Cortex of kidney (tissue), 1 donor: ENCODE measurements at places on chromosomes 2 and 18.

- DNase-seq, result no peak
Observed at GRCh38 chr2:17276220-17276619, 242.0 kb downstream of the RAD51AP2 start.

GRCh38 chr2:176768185-176768584, 444.4 kb upstream of the HNRNPA3 start:
- no peak for DNase-seq

GRCh38 chr2:44333994-44334393, 27.3 kb downstream of the PREPL start:
- no peak for DNase-seq

- no peak for DNase-seq
Observed at GRCh38 chr2:167733747-167734146, 513.6 kb downstream of the STK39 start.

GRCh38 chr2:188675391-188676009, 298.7 kb upstream of the COL3A1 start:
- DNase-seq, result no peak

DNA sequence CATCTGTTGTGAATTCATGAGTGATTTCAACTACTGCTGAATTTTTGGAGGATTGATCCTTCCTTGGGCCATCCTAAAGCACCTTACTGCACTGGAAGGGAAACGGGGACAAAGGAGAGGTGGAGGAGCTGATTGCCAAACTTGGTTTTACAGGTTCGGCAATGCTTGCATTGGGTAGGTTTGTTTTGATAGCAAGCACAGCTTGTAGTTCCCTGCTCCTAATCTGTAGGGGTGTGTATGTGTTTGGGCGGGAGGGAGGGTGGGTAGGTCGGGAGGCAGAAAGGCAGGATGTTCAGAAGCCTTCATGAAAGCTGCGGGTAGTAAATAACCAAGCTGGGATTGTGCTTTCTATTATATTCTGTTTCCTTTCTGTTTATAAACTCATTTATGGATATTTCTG, 24.6 kb downstream of the PHLPP1 start:
- no peak for DNase-seq

DNA sequence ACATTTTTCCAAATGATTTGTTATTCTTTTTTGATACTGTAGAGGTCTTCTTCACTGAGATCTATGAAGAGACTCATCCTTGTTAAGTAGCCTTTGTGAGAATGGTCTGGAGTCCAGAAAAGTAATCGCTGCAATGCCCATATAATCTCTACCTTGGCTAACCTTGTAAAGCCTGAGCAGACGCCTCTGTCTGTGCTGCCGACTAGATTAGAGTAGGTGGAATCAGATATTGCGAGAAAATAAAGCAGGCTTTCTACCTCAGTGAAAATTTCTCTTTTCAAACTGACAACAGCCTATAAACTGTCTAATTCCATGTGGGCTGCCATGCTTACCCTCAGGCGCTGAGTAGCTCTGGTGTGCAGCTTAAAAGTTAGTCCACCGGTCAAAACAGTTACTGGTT, 17.5 kb upstream of the CERS6 start:
- DNase-seq, result no peak

DNA sequence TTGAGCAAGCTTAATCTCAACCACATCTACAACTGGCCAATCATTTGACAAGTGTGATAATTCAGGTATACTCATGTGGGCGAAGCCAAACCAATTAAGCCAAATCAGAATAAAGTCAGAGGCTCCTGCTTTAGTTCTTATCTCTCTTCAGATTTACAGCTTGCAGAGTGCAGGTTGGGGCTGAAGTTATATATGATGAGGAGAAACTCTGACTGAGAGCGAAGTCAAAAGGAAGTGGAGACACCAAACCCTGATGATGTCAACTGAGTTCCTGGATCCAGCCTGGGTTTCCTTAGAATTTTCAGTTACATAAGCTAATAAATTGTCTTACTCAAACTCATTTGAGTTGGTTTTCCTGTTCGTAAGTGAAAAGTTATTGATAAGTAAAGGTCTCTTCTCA, 73.9 kb downstream of the ASXL2 start:
- DNase-seq, result no peak

GRCh38 chr18:74097803-74098202, 49.8 kb downstream of the FBXO15 start:
- no peak for DNase-seq

DNA sequence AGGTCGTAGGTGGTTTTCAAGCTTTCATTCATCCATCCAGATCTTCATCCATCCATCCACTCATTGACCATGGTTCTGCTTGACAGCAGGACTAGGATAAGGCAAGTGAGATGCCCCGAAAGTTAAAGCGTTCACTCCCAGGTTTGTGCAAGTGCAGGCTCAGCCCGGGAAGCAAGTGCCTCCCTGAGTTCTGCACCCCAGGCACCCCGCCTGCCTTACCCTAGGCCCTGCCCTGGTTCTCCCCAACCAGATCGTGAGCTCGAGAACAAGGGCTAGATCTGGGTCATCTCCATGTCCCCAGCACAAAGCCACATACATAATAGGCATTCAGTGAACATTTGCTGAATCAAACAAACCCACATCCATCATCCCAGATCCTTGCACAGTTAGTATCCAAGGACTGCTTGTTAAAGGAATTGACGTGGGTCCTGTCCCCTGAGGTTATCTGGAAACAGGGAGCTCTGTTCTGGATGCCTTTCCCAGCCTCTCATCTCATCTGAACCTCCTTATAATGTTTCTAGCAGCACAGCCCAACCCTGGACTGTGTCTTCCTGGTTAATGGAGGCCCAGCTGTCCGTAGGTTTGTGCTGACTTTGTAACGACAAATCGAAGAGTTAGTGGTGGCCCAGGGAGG, 116.1 kb upstream of the GPC1 start:
- DNase-seq, result no peak

DNA sequence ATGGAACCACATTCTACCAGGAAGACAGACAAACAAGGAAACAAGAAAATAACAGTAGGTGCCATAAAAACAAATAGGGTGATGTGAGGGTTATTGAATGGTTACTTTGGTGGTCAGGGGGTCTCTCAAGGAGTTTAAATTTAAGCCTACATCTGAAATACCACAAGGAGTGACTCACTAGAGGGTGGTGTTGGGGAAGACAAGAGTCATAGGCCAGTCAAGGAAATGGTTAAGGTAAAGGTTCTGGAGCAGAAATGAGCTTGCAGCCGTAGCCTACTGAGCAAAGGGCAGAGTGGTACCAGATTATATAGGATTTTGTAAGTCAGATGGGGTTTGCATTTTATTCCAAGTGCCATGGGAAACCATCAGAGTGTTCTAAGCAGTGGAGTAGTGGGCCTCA, 135.6 kb upstream of the DAPL1 start:
- no peak for DNase-seq

GRCh38 chr2:10890706-10891270, 20.9 kb upstream of the KCNF1 start:
- DNase-seq, result no peak

DNA sequence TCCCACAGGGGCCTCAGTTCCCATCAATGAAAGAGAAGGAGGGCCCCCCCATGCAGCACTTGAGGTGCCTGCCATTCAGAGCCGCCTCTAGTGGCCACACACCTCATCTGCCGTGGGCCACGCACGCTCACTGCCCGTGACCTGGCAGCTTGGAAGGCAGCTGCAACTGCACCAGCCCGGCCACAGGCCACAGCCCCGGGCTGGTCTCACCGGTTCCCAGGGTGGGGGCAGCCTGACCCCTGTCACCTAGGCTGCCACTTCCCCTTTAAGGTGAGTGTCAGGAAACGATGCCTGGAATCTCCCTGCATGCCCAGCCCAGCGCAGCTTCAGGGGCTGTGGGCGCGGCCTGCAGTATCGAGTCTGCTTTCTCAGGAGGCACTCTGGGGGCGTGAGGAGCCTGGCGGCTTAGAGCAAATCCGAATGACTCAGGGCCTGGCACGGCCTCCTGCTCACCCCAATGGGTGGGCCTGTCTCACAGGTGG, 2.6 kb downstream of the MAB21L4 start:
- no peak for DNase-seq

- no peak for DNase-seq
Observed at GRCh38 chr2:182050333-182051135, 64.9 kb downstream of the PPP1R1C start.

DNA sequence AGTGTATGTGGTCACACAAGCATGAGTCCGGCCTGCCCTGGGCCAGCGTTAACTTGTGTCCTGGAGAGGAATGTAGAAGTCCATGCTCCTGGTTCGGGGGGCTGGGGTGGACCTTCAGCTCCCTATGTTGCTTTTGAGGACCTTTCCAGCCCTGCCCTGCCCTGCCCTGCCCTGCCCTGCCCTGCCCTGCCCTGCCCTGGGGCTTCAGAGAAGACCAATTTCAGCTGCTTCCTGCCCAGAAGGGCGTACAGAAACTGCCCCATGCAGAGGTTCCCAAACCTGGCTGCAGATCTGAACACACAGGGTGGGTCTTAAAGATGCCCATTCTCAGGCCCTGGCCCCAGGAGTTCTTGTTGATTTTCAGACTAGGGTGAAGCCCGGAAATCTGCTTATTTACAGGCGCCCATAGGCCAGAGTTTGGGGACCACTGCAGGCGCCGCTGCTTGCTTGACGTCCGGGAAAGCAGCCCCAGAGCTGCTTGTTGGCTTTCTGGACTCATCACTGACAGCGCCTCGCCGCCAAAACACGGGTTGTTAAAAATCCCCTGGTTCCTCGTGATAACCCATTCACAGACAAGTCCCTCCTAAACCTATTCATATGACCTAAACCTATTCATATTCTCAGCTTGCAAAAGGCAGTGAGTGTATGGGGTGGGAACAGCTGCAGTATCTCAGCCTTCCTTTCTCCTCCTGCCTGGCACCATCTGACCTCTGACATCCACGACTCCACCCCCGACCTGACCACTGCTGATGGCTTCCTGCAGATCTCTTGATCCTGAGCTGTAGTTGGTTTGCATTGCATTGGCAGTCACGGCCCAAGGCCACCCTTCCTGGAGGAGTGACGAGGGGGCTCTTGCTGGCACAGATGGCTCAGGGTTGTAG, 198.3 kb downstream of the GLI2 start:
- DNase-seq, result no peak

DNA sequence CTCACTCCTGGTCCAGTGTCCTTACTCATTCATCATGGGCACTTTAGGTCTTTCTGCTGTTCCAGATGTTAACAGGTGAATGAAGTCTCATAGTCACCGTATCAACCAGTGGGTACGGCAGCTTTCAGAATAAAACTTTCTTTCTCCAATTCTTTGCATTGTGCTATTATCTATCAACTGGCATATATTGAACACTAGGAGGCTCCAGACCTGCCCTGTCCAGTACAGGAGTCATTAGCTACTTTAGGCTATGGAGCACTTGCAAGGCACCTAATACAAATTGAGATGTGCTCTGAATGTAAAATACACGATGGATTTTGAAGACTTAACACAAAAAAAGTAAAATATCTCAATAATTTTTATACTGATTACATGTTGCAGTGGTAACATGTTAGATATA, 43.2 kb upstream of the NEB start:
- DNase-seq, result no peak

- DNase-seq, result no peak
Observed at GRCh38 chr2:38765149-38765548, 12.9 kb upstream of the GEMIN6 start.

- no peak for DNase-seq
Observed at GRCh38 chr2:240134466-240134865, 1.6 kb downstream of the COPS9 start.

DNA sequence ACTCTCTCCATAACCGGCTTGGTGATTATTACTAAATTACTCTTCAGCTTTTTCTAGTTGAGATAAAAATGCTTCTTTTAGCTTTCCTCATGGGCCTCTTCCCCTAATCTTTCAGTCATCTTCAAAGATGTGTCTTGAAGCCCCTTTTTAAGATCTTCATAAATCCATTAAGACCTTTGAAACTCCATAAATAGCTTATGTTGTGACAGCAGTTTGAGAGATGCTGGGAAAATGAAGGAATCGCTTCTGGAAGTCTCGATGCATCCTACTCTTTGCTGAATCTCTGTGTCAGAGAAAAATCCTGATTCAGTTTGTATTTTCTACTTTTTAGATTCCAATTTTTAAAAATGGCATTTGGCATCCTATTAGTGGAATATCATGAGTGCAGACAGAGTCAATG, 13.0 kb downstream of the SCYGR4 start:
- DNase-seq, result no peak

- no peak for DNase-seq
Observed at GRCh38 chr2:180208841-180209240, 201.7 kb upstream of the CWC22 start.

DNA sequence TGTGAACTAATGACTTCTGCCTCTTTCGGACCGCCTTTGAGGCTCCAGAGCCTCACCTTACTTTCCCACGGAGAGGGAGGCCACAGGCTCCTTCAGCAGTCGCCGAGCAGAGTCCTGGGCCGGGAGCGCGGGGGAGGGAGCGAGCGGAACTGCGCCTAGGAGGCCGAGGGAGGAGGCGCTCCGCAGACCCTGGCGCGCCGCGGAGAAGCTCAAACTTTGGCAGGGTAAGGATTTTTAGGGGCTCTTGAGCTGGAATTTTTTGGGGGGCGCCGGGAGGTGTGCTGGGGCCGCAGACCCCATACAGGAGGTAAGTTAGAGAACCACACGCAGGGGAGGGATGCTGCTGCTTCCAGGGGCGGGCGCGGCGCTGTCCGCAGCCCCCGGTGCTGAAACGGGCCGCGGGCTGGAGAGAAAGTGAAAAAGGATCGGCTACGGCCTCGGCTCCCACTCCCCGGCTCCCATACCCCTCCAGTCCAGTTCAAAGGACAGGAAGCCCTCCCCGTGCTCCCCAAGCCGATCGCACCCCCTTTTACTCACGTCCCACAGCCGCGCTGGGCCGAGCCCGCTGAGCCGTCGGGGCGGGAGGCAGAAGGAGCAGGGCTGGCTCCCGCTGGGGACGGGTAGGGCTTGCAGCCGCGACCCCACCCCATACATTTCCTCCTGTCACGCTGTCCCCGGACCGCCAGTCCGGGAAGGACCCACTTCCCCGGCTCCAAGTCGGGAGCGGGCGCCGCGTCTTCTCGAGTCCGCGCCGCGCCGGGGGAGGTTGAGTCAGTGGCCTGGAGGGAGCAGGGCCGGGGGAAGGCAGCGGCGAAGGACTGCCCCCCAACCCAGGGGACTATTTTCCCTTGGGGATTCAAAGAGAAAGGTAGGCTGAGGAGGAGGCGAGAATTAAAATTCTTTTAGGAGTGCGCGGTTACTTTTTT, at the start of gene CNGA3:
TSS of gene CNGA3 (plus strand) at position 146 of the 926 bp plus-strand sequence. CDS start 23,520 bp downstream, outside the sequence.
- DNase-seq, result no peak

DNA sequence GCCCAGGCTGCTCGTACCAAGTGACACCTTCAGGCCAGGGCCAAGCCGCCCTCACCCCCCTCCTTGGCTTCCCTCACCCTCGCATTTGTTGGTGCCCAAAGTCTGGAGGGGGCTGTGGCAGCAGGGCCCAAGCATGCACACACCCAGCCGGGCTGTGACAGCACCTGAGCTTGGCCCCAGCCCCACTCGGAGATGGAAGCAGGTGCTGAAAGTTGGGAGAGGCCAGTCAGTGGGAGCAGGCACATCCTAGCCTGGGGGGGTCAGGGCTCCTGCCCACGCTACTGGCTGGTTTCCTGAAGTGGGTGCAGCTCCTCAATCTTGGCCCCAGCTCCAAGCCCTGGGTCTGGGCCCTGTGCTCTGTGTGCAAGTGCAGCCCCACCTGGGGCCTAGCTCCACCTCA, 228.0 kb downstream of the RDH14 start:
- no peak for DNase-seq

- DNase-seq, result no peak
Observed at GRCh38 chr2:11365096-11365879, 20.9 kb upstream of the ROCK2 start.

- no peak for DNase-seq
Observed at GRCh38 chr2:225998653-225999052, 599.1 kb downstream of the NYAP2 start.

GRCh38 chr2:133992454-133992853, 261.4 kb upstream of the MGAT5 start:
- DNase-seq, result no peak
